ENCODE measurements at places on chromosomes 2 and 18.

- peak; percentile 99 for DNase-seq
Measured at GRCh38 chr2:112584134-112584890, at the start of gene CHCHD5. Gene CHCHD5, plus strand, starts transcription at chr2:112584609. Its CDS starts 39 bp downstream, at chr2:112584648.

GRCh38 chr2:202429164-202429980, 53.2 kb downstream of the BMPR2 start:
- no peak for DNase-seq

GRCh38 chr2:26682155-26682554, 10.4 kb upstream of the KCNK3 start:
- DNase-seq, result no peak

- DNase-seq, result no peak
Measured at GRCh38 chr18:67081482-67082211, 434.9 kb downstream of the DSEL start.
